ENCODE measurements at places on chromosomes 2 and 18.

GRCh38 chr18:51739044-51739666 is 541.7 kb upstream of the MEX3C start:
- DNase-seq, result no peak

- DNase-seq, result no peak
Observed at GRCh38 chr2:96164459-96165184, 19.4 kb upstream of the DUSP2 start.

DNA sequence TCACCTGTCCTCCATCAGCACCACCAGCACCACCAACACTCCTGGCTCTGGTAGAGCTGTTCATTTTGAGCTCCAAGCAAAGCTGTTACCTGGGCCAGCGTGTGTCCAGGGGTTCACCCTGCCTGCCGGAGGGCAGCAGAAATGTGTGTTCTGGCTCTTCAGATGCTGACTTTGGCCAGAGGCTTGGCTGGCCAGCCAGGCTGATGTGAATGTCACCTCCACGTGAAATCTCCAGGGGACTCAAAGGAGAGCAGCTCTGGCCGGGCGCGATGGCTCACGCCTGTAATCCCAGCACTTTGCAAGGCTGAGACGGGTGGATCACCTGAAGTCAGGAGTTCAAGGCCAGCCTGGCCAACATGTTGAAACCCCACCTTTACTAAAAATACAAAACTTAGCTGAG is 33.5 kb downstream of the CIB4 start:
- no peak for DNase-seq

DNA sequence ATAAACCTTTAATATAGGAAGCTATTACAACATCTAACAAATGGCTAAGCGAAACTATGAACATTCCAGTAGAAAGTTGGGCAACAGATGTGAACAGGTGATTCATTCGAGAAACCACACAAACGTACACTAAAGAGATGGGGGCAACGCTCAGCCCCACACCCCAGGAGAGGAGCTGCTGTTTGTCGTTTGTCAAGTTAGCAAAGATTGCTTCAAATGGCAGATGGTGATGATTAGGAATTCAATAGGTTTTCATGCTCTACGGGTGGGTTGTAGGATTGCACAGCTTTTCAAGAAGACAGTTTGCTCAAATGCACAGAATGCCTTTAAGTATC is 154.7 kb upstream of the HDAC4 start:
- no peak for DNase-seq

DNA sequence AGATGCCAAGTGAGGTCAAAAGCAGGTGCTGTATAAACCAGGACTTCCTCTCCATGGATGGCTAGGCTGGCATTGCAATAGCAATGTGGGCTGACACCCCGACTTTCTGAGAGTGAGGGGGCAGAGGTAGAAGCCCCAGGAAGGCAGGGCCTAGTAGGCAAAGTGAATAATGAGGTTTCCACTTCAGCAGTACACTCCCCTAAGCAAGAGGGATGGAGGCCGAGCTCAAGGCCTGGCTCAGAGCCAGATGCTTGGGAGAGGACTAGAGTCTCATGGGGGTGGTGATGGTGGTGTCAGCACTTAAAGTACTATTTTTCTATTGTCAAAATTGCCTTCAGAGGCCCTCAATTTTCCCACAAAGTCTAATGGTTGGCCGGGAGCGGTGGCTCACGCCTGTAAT is 41.6 kb upstream of the HK2 start:
- no peak for DNase-seq

GRCh38 chr2:172994864-172995263 is 80.8 kb upstream of the MAP3K20 start:
- no peak for DNase-seq

- DNase-seq, result peak; percentile 38
Observed at GRCh38 chr2:11697103-11697871, 27.3 kb upstream of the NTSR2 start.

DNA sequence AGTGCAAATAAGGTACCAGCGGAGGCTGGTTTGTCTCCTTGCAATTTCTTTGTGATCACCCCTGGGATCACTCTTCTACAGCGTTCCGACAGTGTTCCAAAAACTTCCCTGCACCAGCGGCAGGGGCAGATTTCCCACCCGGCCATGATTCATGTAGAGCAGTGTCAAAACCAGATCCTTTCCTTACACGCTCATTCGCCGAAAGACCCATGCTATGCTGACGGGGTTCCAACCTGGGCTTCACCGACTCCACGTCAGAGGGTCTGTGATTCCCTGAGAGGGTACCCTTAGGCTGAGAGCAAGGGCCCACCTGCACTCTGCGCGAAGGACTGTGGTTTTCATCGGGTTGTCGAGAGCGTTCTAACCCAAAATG is 423 bp upstream of the TTC27 start:
- no peak for DNase-seq

DNA sequence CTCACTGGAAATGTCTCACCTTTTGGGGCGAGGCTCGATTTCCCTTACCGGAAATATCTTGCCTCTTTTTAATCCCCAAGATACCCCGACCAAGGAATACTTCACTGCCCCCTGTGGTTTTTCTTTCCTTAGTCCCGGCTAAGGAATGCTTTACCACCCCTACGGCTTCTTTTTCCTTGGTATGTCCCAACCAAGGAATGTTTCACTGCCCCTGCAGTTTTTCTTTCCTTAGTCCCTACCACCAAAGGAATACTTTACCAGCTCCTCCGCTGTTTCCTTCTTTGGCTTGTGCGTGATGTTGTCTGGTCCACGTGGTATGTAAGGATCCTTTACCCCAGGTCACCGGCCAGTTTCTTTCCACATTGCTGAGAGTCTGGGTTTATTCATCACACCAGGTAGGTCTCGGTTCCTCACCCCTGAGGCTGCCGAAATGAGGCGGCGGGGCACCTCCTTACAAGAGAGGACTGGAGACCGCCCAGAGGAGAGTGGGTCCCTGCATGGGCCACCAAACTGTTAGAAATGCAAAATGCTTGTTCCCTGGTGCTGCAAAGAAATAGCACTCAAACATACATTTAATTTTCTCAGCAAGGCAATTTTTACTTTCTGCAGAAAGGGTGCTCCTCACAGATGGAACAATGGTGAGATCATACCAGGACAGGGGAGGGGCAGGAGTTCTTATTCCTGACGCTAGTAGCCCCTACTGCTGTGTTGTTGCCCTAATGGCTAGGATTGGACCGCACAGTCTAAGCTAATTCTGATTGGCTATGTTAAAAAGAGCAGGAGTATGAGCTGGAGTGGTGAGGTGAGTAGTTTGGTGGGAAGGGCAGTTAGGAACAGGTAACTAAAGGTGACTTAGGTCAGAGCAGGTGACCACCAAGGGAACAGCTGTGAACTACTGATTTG is 33.4 kb upstream of the CLASP1 start:
- DNase-seq, result no peak
